ENCODE measurements at places on chromosomes 7 and 10.
A peak's percentile ranks its signal among the peaks of the same experiment; 100 is the strongest.

GRCh38 chr10:127907411-127908105 is 655 bp downstream of the PTPRE start:
- DNase-seq: no peak

DNA sequence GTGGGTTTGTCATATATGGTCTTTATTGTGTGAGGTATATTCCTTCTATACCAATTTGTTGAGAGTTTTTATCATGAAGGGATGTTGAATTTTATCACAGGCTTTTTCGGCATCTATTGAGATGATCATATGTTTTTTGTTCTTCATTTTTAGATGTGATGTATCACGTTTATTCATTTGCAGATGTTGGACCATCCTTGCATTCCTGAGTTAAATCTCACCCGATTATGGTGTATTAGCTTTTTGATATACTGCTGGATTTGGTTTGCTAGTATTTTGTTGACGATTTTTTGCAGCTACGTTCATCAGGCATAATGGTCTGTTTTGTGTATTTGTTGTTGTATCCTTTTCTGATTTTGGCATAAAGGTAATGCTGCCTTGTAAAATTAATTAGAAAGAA is 311.0 kb downstream of the PTEN start:
- DNase-seq: no peak

DNA sequence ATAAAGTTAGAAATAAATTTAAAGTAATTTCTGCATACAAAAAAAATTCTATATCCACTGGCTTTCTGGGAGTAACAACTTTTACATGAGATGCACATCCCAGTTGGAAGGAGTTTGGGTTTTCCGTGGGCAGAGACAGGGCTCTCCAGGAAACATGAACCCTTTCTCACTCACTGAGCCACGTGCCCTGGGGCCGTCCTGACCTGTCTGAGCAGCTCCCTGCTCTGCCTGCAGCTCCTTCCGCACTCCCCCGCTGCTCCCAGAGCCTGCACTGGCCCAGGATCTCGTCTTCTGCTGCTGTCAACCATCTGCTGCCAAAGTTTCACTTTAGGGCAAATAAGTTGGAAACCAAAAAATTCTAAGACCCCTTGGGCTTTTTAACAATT is 169.1 kb downstream of the DIP2C start:
- no peak for DNase-seq

DNA sequence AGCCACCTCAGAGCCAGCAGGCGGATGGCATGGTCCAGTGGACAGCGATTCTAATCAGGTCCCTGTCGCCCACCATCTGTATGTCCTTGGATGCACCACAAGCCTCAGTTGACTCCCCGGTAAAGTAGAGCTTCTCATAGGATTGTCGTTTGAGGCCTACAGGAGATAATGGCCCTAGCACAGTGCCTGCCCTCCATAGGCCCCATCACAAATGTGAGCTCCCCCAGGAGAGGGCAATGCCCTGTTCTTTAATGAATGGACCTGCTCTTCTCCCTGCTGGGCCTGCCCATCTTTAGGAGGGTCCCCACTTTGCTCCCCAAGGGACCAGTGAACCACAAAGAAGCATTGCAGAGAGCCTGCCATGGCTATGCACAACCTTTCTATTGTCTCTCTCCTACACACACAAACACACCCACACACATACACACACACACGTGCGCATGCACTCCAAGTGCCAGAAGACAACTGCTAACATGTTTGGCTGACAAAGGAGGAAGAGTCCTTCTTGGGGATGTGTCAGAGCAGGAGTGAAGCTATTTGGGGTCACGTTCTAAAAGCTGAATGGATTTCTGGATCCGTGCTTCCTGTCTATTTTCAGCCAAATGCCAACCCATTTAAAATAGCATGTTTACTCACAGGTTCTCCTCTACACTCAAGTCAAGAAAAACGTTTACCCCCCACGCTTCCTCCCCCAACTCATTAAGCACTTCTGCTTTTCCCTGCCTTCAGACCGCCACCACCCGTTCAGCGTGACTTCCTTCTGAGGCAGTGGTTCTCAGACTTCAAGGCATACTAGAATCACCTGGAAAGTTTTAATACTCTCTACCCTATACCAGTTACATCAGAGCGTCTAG is 196.1 kb downstream of the GRID1 start:
- DNase-seq: no peak

- DNase-seq: no peak
These were observed 1137.3 kb downstream of the REEP3 start for GRCh38 chr10:64658528-64658927.

DNA sequence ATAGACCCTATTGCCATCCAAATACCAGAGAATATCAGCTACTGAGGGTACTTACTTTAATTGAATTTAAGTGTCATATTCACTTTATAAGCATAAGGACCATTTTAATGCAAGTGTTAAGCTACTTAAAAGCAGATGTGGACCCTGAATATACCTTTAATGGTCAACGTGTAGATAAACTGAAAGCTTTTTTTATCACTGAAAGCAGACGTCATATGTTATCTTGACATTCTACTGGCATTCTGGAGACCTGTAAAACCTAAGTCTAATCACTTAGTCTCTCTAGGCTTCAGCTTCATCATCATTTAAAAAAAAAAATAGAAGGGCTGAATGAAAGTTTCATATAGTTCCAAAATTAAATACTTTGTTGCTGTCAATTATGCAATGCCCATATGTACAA is 116.5 kb downstream of the ELAPOR2 start:
- no peak for DNase-seq

- DNase-seq: no peak
These were observed 6.9 kb downstream of the STN1 start for GRCh38 chr10:103911021-103911459.

GRCh38 chr10:30028006-30028737 is 31.2 kb downstream of the JCAD start:
- DNase-seq: no peak

GRCh38 chr10:122168598-122169394 is 102.3 kb upstream of the BTBD16 start:
- DNase-seq: peak; percentile 48

DNA sequence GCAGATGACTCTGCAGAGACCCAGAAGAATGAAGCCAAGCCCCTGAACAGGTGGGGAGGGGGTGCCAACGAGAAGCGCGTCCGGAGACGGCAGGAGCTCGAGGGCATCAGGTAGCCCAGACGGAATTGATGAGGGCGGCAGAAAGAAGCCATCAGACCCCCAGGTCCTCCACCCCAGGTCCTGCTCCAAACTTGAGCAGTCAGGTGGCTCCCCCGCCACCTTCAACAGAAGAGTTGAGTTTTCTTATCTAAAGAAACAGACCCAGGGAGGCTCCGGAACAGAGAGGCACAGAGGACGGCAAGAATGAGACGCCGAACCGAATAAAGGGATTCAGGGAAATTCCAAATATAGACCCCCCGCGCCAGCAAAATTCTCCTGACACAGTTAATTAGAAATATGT is 22.2 kb downstream of the RGS10 start:
- no peak for DNase-seq

GRCh38 chr7:6242561-6242960 is 29.9 kb downstream of the CYTH3 start:
- DNase-seq: no peak

DNA sequence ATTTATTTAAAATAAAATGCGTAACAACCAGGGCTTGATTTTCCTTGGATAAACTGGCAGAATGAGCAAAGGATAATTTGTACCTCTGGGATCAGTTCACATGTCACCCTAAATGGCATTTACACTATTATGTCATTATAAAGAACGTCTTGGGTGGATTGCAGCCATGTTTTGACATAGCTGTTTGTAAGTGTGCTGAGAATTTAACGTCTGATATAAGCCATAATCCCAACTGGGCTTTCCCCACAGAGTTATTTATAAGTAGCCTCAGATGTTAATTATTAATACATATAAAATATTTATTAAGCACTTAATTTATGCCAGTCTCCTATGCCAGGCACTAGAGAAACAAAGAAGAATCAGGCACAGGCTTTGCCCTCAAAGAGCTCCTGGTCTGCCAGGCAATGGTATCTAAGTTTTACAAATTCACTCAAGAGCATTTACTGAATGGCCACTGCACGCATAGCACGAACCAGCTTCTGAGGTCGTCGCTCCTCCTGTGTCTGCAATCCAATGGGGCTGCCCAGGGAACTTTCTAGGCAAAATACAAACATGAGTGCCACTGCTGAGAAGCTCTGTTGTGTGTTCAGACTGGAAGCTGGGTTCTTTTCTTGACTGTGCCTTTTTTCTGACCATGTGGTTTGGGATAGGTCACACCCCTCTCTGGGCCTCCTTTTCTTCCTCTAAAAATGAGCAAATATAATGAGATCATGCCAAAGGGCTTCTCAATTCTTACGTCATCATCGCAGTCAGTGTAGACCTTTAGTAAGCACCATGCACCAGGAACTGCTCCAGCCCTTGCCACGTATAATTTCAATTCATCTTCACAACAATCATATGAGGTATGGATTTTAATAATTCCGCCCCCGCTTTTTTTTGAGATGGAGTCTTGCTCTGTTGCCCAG is 11.3 kb upstream of the CTBP2 start:
- no peak for DNase-seq

DNA sequence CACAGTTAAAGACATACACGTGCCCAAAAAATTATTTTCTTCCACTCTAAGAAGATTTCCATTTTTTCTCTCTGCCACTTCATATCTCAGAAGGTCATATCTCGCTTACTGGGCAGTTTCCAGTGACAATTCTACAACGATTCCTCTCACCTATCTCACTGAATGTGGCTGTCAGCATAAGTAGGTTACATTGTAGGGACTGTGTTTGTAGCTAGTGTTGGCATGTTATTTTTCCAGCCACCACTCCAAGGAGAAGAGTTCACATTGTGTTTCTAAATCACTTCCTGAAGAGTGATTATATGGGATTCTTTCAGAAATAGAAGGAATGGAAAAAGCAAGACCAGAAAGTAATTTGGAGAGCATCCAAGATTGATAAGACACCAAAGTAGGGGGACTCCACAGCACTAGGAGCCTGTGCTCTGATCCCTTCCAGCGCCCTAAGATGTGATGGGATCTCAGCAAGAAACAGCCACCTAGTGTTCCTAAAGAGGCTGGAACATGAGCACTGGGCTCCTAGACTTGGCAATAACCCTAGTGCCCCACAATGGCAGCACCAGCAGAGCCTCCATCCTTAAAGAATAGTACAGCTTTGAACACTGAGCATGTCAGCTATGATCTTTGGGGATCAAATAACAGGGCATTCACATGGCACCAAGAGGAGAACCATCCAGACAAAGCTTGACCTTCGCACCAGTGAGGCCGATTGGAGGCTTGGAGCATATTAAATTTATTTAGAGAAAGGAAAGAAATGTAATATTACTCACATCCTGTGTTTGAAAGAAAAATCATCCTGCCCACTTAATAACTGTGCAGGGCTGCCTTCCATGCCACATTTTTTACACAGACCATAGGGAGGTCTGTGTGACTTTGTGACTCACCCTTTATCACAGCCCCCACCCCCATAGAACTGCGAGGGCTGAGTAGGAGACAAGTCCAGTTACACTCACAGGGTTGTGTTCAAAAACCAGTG is 51.8 kb downstream of the CAV1 start:
- no peak for DNase-seq

DNA sequence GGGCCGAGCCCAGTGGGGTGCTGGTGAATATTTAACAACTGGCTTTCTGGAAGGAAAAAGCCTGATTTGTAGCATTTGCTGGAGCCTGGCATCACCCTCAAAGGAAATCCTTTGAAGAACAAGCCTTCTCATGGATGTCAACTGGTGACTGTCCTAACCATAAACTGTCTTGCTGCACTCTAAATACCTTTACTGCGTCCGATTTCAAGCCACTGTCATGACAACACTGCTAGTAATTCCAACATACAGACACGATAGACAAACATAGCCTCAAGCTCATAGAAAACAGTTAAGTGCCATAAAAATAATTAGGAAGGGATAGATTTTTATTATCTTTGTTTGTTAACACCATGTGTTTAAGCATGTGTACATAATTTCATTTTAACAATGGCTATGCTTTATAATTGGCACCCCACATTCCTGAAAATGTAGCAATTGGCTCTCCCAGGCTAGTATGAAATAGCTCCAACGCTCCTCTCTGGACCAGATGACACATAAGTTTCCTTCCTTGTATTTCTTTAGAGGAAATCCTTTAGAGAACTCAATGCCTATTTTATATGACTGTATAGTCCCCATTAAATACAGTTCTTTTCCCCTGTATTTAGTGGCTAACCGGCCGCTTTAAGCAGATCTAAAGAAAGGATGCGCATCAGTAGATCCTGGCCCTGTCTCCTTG is 273.4 kb downstream of the PRPF18 start:
- no peak for DNase-seq

GRCh38 chr7:95723583-95724180 is 48.7 kb upstream of the DYNC1I1 start:
- DNase-seq: peak; percentile 34

GRCh38 chr10:32954080-32954479 is 4.0 kb downstream of the ITGB1 start:
- DNase-seq: no peak

- no peak for DNase-seq
These were observed 39.5 kb downstream of the RBM28 start for GRCh38 chr7:128304212-128304611.

DNA sequence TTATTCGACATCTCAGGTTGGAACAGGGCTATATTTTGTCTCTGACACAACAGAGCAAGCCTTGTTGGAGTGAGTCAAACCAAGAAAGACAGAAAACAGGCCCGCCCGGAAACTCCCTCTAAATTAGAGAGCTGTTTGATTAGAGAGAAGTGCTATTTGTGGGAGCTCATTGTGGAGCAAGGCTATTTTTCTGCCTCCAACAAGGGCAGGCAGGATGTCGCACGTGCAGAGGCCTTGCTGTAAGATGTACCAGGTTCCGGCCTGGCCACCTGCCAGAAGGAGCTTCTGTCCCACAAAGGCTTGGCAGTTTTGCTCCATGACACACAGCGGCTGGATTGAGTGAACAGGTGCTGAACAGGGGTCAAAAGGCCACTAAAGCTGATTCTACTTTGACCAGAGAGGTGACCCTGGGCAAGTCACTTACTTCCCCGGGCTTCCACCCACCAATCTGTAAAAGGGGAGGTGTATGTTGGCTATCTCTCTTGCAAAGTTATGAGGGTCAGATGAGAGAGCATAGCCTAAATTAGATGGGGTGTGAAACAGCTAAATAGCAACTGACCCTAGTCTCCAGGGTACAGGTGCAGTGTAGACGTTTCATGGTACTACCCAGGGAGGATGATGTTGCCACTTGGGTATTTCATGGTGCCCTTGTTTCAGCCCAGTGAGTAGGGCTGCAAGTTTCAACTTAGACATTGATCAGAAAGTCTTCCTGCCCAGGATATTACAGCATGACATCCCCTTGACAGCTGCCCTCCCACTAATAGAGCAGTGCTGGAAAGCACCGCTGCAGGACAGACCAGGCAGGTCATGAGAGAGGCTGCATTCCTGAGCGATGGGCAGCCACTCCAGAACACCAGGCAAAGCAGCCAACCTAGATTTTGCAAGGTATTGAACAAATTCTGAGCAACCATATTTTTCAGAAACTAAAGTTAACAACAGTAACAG is 62.0 kb downstream of the VSTM4 start:
- no peak for DNase-seq

GRCh38 chr10:47095848-47096612 is 184.8 kb downstream of the PTPN20 start:
- no peak for DNase-seq

- DNase-seq: no peak
These were observed 71.5 kb downstream of the IDE start for GRCh38 chr10:92502296-92502808.

Data from NCI-H2029 (cell line).